ENCODE measurements at places on chromosomes 2 and 18.

GRCh38 chr2:201984800-201985525, 48.7 kb upstream of the FZD7 start:
- DNase-seq, result peak; percentile 87

DNA sequence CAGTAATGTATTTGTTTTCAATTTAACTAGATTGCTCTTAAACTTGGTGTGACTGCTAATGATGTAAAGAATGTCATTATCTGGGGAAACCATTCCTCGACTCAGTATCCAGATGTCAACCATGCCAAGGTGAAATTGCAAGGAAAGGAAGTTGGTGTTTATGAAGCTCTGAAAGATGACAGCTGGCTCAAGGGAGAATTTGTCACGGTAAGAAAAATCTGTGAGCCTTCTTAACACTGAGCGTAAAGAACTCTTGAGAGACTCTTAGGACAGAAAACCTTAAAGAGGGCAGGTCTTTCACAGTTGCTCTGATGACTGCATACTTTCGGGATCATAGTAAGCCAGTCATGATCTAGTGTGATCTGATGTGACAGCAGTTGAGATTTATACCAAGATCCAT, 15.9 kb downstream of the MDH1 start:
- no peak for DNase-seq

DNA sequence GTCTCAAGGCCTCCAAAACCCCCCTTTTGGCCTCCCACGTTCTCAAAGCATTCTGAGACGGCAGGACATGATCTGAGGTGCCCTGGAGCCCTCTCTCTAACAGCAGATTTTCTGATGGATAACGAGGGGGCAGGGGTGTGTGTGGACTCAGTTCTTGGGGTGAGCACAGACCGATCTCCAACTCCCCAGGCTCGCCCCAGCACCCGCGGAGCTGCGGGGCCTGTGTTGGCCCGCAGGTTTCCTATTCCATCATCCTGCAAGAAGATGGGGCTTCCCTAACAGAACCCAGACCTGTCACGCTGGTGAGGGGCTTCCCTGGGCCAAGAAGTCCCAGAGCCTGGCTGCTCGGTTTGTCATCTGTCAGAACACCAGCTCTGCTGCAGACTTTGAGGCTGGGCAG, 196.1 kb downstream of the ANAPC1 start:
- DNase-seq, result no peak

DNA sequence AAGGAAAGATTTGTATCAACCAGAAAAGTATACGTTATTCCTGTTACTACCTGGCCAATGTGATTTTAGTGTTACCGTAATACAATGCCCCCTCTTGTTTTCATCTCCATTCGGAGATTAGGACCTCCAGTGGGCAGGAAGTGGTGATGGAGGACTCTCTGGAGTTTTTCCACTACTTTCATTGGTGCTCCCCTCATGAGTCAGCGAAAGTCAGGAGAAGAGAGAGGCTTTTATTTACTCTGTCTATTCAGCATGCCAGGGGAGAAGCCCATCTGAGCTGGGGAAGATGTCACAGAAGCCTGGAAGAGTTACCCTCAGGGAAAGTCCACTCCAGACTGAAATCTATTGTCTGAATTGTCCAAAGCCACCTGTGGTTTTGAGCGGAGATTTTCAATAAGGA, 88.2 kb upstream of the THUMPD2 start:
- DNase-seq, result no peak

GRCh38 chr2:139721411-139721995, 941.3 kb upstream of the NXPH2 start:
- DNase-seq, result no peak

- DNase-seq, result peak; percentile 28
These were observed 40.5 kb upstream of the ATG16L1 start for GRCh38 chr2:233210843-233211547.

GRCh38 chr2:30144260-30144659, 2.5 kb upstream of the YPEL5 start:
- no peak for DNase-seq

GRCh38 chr2:101844055-101844635, 146.6 kb downstream of the MAP4K4 start:
- DNase-seq, result no peak

- no peak for DNase-seq
These were observed 56.2 kb downstream of the PRPF40A start for GRCh38 chr2:152661076-152661475.

GRCh38 chr18:1308686-1309085, 404.0 kb downstream of the ADCYAP1 start:
- no peak for DNase-seq

DNA sequence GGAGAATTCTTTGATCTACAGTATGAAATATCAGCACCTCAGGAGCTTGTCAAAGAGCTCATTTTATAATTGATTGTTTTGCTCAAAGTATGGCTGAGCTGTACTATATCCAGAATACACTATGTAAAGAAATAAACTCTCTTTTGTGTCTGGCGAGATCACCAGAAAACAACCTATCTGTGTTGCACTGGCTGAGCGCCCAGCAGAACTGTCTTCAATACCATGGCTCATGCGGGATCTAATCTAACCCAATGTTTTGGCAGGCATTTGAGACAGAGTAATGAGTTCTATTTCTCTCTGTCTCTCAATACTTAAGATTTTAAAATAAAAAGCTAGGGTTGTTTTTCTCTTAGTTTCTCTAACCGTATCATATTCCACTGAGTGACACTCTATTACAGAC, 192.4 kb downstream of the L3MBTL4 start:
- DNase-seq, result no peak

Data from common myeloid progenitor, CD34-positive (primary cell).